Chondrocyte (in vitro differentiated cells): ENCODE measurements at places on chromosomes 13 and 19. TPM values are rescaled to one million over a fixed set of nuclear protein-coding genes. Genes with fewer than 3 reads are reported as not detected.

SIGLEC9 gene
- not detected in 3 replicates for total RNA-seq

PGLYRP2 gene
- not detected in 3 replicates for total RNA-seq

ZNF763 gene
- 1.1 to 3.5 TPM (median 2.7 TPM) in 3 replicates for total RNA-seq

FAM216B gene
- not detected in 3 replicates for total RNA-seq

PDX1 gene
- not detected in 3 replicates for total RNA-seq

ICAM3 gene
- 14.0 to 17.0 TPM (median 15.3 TPM) in 3 replicates for total RNA-seq

- H3K36me3 ChIP-seq: peaks cover 40% of the 10 kb centered on the region
- no peak overlapping the region for H3K4me3 ChIP-seq
- no peaks in the 10 kb centered on the region for H3K27me3 ChIP-seq
- no peak overlapping the region for H3K27ac ChIP-seq
Observed at GRCh38 chr13:20019043-20019442, 60.5 kb downstream of the ZMYM2 start.

DNA sequence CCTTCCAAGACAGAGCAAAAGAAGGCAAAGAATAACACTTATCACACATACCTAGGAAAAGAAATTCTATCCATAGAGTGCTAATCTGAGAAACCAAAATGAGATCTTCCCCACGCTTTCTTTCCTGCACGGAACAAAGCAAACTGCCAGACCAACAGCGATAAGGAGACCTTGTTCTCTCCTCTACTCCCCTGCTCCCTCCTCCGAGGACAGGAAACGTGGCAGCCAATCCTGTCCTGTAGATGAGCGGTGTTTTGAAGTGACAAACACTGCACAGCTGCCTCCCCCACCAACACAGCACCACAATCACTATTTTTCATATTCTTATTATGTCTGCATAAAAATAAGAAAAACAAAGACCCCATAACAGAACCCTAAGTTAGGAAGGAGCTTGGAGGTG is 113.9 kb upstream of the IRS2 start:
- peak overlapping the region; percentile 10 for H3K4me3 ChIP-seq
- no peak for DNase-seq
- peaks cover 2% of the 10 kb centered on the region for H3K27me3 ChIP-seq
- H3K36me3 ChIP-seq: no peaks in the 10 kb centered on the region

DNA sequence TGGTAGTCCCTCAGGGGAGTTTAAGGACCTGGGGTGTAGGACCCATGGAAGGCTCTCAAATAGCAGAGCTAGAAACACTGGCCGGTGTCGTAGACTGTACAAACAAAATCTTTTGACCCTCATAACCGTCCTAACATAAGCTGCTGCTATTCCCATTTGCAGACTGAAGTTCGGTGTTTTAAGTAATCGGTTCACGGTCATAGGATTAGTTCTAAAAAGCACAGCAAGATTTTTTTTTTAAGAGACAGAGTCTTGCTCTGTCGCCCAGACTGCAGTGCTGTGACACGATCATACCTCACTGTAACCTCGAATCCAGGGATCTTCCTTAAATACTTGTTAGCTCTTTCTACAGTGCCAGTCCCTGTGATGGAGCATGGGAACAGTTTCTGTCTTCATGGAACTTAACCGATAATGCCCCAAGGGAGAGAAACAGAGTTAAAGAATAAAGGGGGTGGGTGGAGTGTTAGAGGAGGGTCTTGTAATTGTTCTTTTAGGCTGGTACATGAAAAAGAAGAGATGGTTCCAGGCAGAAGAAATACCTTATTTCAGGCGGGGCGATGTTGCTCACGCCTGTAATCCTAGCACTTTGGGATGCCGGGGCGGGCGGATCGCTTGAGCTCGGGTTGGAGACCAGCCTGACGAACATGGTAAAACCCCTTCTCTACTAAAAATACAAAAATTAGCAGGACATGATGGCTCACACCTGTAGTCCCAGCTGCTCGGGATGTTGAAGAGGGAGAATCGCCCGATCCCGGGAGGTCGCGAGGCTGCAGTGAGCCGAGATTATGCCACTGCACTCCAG is 475 bp upstream of the ZC3H4 start:
- H3K27me3 ChIP-seq: no peaks in the 10 kb centered on the region
- peak overlapping the region; percentile 96 for H3K4me3 ChIP-seq
- H3K36me3 ChIP-seq: peaks cover 13% of the 10 kb centered on the region
- no peak for DNase-seq

GRCh38 chr13:31159306-31159705 is 2.4 kb downstream of the HSPH1 start:
- H3K27me3 ChIP-seq: no peaks in the 10 kb centered on the region
- H3K27ac ChIP-seq: no peak overlapping the region
- H3K4me3 ChIP-seq: peak overlapping the region; percentile 88
- H3K36me3 ChIP-seq: peaks cover 14% of the 10 kb centered on the region
- DNase-seq: no peak

- H3K27ac ChIP-seq: no peak overlapping the region
- H3K4me3 ChIP-seq: no peak overlapping the region
- DNase-seq: no peak
Observed at GRCh38 chr19:22604571-22605274, 29.4 kb upstream of the ZNF492 start.

- H3K4me3 ChIP-seq: no peak overlapping the region
- no peaks in the 10 kb centered on the region for H3K27me3 ChIP-seq
- no peak for DNase-seq
- no peaks in the 10 kb centered on the region for H3K36me3 ChIP-seq
- no peaks in the 10 kb centered on the region for H3K4me1 ChIP-seq
Observed at GRCh38 chr13:68047889-68048288, 817.8 kb upstream of the PCDH9 start.

DNA sequence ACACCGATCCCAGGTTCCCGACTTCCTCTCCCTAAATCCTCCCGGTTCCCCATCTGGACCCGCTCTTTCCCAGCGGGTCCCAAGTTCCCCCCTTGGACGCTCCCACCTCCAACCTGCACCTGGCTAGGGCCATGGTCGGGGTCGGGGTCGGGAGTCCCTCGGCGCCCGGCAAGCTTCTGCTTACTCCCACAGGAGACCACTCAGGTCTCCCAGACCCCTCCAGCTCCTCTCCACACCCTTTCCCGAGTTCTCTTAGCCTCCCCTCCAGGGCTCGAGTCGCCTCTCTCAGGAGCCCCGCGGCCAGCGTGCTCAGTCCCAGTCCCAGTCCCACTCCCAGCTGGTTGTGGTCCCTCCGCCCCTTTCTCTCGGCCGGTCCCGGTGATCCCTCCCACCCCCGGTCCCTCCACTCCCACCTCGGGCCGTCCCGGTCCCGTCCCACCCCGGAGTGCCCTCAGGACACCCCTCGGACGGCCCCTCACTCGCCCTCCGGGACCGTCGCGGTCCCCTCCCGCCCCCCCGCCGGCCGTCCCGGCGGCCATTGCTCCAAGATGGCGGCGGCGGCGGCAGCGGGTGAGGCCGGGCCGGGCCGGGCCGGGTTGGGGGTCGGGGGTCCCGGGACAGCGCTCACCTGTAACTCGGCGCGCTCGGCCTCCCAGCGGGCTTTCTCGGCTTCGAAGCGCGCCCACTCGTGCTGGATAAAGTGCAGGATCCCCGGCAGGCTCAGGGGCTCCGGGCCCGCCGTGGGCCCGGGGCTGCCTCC is at the start of gene FKRP:
FKRP (plus strand) TSS at position 537 of the 760 bp plus-strand sequence. CDS start 9,394 bp downstream, outside the sequence.
- peak within 1 kb of the TSS; percentile 86 for H3K27ac ChIP-seq
- H3K27me3 ChIP-seq: no peaks in the 10 kb centered on the region
- no peaks in the 10 kb centered on the region for H3K36me3 ChIP-seq
- H3K4me3 ChIP-seq: peak within 1 kb of the TSS; percentile 97

DNA sequence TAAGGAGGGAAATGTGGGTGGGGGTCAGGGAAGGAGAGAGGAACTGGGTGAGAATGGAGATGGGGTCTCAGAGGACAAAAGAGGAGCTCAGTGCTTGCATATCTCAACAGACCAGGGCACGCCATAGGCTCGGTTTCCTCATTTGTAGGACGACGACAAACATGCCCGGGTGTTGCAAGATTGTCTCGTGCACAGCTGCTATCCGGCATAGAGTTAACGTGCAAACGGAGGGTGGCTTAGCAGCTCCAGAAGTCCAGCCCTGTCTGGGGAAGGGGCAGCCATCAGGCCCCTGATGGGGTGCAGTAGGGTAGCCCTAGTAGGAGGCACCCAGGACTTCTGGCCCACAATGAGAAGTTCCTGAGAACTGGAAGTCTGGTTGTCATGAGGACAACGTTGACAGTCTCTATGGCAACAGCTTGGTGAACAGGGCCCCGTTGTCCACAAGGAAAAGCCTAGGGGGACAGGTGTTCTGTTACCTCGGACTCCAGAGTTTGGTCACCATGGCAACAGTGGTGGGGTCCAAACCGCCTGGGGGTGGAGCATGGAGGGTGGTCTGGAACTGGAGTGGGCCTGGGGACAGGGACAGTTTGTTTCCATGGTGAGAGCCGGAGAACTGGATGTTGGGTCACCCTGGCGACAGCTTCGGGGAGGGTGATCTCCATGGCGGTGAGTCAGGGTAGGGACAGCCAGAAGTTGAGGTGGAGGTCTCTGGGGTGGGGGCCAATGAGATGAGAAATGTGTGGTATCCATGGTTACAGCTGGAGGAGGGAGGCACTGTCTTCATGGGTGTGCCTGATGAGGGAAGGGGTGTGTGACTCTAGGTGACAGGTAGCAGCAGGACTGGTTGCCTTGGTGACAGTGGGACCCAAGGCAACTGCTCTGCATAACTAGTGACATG is 16.8 kb downstream of the TM6SF2 start:
- peaks cover 38% of the 10 kb centered on the region for H3K27me3 ChIP-seq
- DNase-seq: no peak
- H3K36me3 ChIP-seq: no peaks in the 10 kb centered on the region
- H3K27ac ChIP-seq: no peak overlapping the region

DNA sequence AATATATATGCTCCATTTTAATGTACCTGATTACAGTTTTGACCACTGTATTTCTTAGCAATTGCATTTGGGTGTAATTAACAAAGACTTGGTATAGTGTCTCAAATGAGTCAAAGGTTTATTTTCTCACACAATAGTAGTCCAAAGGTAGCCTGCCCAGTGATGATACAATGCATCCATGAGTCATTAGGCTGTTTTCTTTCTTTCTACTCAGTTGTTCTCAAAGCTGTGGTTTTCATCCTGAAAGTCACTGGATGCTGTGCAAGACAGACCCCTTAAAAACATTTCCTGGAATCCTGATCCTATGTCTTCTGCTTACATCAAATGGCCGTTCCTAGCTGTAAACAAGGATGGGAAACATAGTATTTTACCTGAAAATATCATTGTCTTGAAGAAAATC is 651.2 kb upstream of the MIR17HG start:
- H3K4me1 ChIP-seq: peaks cover 8% of the 10 kb centered on the region
- H3K27ac ChIP-seq: no peak overlapping the region
- no peaks in the 10 kb centered on the region for H3K36me3 ChIP-seq
- H3K4me3 ChIP-seq: no peak overlapping the region

GRCh38 chr13:113187263-113187669 is 21.2 kb downstream of the PCID2 start:
- H3K4me1 ChIP-seq: peaks cover 41% of the 10 kb centered on the region
- H3K4me3 ChIP-seq: peak overlapping the region; percentile 63
- peaks cover 22% of the 10 kb centered on the region for H3K36me3 ChIP-seq

DNA sequence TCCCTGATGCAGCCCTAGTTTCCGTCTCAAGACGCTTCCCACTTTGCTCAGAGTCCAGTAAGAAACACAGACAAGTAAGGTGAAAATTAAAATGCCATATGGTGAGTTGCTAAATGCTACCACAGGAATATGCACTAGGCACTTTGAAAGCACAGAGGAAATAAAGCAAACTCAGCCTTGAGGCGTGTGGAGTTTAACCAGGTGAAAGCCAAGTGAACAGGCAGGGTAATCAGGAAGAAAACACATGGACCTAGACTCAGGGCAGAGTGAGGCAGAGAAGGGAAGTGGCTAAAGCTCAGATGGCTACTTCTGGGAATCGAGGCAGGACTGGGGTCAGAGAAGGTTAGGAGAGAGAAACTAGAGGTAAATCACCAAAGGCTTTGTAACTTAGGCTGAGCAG is 5.4 kb upstream of the UBL3 start:
- no peak overlapping the region for H3K27ac ChIP-seq
- no peak for DNase-seq
- H3K27me3 ChIP-seq: no peaks in the 10 kb centered on the region
- H3K36me3 ChIP-seq: no peaks in the 10 kb centered on the region

- no peaks in the 10 kb centered on the region for H3K36me3 ChIP-seq
- H3K27ac ChIP-seq: no peak overlapping the region
- DNase-seq: no peak
- no peak overlapping the region for H3K4me3 ChIP-seq
- H3K27me3 ChIP-seq: no peaks in the 10 kb centered on the region
- H3K4me1 ChIP-seq: no peaks in the 10 kb centered on the region
Observed at GRCh38 chr13:24253520-24254145, 55.7 kb upstream of the C1QTNF9 start.

DNA sequence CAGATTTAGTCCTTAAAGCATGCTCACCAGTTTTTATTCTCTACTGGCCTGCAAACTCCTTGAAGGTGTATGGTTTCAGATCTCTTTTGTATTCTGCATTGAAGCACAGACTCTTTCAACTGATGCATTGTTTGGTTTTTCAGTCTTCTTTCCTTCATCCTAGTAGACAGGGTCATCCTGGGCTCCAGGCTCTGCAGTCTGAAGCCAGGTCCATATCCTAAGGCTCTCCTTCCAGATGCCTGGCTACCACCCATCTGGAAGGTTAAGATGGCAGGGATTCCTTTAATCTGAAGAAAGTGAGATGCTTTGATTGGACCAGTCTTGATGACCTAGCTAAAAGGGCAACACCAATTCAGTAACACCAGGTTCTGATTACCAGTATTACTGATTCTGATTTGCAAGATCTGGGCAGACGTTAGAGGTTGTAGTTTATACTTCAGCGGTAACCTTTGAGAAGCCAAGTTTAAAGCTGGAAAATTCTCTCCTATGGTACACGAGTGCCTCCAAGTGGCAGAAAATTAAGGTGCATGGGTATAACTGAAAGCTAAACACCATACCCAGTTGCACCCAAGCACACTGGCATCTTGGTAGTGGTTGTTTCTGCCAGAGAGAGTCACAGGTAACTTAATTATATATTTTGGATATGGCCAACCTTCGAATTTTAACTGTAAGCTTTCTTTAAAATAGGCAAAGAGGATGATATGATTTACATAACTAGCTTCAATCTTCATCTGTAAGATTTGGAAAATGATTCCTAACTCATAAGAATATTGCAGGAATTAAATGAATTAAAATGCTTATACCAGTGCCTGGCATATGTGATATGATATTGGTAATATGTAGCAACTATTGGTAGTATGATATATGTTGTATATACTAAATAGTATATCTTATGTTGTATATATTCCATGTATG is 1651.9 kb upstream of the MIR17HG start:
- DNase-seq: no peak
- no peaks in the 10 kb centered on the region for H3K36me3 ChIP-seq
- no peak overlapping the region for H3K4me3 ChIP-seq
- no peaks in the 10 kb centered on the region for H3K27me3 ChIP-seq

GRCh38 chr13:42109957-42110356 is 61.5 kb downstream of the DGKH start:
- no peaks in the 10 kb centered on the region for H3K27me3 ChIP-seq
- no peak overlapping the region for H3K4me3 ChIP-seq
- H3K36me3 ChIP-seq: peaks cover 3% of the 10 kb centered on the region
- H3K4me1 ChIP-seq: peaks cover 31% of the 10 kb centered on the region
